NCI-H1048 (cell line): ENCODE measurements at places on chromosomes 3 and 15.

- DNase-seq: no peak
Measured at GRCh38 chr3:50873376-50874157, 198.8 kb downstream of the DOCK3 start.

DNA sequence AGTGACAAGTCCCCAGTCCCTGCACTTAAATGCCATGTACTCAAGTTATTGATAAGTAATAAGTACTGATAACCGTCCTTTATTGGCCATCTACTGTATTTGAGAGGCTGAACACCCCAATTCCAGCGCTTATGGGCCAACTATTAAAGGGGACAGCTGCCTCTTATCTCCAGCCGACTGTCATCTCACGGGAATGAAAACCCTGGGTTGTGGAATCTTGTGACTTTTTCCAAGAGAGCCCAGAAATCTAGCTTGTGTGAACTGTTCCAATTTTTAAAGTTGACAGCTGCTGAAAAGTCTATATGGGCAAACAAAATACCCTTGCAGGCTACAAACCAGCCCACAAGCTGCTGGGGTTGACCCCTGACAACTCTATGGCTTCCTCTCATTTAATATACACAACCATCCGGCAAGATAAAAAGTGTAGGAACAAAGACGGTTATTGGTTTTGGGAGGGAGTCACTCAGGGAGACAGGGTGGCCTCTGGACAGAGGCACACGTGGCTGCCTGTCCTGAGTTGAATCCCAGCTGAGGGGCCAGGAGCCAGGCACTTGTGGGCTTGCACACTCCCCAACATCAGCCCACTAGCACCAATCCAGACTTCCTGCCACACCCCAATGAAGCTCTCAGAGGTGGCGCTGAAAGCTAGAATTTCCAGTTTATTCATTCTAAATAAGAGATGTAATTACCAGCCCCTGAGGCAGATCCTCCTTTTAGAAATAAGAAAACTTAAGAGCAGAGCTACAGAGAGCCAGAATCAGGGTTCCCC lies 16.2 kb downstream of the SPSB4 start:
- DNase-seq: no peak

GRCh38 chr15:82709081-82709420 lies 624 bp downstream of the AP3B2 start:
- DNase-seq: no peak

DNA sequence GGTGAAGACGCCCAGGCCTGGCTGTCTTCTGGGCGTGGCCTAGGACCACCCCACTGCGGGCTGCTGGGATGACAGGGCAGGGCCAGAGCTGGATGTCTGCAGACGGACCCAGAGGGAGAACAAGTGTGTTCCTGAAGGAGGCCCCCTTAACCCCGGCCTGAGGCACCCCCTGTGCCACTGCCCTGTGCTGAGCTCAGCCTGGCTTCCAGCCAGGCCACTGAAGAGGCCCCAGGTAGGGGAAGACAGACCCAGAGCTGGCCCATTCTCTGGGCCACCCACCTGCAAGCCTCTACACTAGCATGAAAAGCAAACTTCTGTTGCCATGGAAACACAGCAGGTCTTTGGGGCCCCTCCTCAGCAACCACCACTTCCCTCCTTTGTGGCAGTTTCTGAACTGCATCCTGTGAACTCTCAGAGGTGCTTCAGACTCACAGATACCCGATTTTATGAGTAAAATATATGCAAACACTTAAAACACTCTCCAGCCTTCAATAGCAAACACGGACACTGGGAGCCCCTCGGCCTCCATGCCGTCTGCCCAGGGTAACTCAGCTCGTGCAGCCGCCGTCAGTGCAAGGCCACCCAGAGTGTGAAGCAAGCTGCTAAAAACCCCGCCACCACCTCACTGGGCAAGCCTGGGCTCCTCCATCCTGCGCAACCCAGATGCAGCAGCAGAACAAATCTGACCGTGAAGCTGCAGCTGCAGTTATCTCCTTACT lies 42.5 kb downstream of the CMTM6 start:
- DNase-seq: no peak

DNA sequence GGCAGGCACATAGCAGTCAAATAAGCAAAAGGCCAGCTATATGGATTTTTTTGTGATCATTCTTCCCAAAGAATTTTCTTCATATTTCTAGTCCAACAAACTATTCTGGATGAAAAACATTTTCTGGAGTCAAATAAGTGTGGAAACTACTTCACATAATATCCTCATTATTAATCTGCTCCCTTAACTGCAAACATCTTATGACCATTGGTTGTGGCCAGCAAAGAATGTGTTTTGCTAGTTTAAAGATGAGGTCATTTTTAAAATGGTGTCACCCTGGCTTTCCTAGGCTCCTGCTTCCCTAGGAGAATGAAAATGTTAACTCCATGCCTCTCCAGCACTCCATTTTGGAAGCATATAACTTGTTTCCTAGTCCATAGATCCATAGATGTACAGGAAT lies 118.8 kb downstream of the SST start:
- no peak for DNase-seq

DNA sequence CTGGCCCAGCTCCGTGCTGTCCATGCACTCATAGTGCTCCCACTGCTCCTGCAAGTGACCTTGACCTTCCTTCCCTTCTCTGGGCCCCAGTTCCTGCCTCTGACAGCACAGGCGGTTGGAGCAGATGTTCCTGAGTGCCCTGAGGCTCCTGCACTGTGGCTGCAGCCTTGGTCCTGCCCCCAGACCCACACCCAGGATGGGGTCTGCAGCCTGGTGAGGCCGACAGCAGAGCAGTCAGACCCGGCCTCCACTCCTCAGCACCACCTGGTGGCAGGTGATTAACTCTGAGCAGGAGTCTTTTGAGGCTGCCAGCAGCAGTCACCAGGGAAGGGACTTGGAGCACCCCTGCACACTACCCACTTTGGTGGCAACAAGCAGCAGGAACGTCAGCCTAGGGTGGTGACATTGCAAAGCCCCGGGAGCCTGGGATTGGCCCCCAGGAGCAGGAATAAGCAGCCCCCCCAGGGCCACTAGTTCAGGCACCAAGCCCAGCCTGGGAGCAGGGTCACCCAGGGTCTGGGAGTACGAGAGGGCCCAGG lies 64.6 kb downstream of the CYP11A1 start:
- no peak for DNase-seq

GRCh38 chr15:56232058-56232457 lies 11.6 kb downstream of the RFX7 start:
- no peak for DNase-seq

- DNase-seq: no peak
Measured at GRCh38 chr15:63156086-63156710, 1.1 kb downstream of the RPS27L start.

GRCh38 chr15:95498961-95499360 lies 831.5 kb upstream of the NR2F2 start:
- DNase-seq: no peak

GRCh38 chr3:42117175-42118008 lies 26.2 kb downstream of the TRAK1 start:
- no peak for DNase-seq

DNA sequence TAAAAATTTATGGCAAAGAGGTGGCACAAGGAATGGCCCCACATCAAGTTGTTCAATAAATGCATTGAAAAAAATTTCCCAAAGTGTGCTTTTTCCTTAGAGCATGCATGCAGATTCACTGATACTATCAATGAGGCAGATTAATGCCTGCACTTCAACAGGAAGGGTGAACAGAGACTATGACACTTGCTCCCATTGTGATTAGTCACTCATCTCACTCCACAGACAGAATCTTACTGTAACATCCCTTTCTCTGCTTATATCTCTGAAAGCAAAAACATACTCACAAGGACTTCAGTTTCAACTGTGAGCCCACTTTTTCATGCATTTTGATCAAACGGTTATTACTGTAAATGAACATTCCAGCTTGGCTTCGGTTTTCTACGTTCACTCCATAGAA lies 60.9 kb downstream of the MORC1 start:
- DNase-seq: no peak

- DNase-seq: no peak
Measured at GRCh38 chr15:65084500-65085206, 8.1 kb downstream of the KBTBD13 start.

DNA sequence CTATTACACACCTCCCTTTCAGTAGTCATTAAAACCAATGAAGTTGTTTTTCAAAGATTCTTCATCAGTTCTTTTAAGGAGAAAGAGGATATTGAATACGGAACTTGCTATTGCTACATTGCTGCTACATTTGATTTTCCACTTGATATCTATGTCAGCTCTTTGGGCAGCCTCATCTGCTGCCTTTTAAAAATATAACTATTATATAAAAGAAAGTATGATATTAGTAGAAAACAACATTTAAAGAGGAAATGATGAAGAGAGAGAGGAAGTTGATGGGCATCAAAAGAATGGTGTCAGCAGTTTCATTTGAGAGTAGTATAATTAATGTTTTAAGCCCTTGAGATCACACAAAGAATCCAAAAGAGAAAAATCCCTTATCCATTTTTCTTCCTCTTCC lies 171.4 kb downstream of the NFKBIZ start:
- no peak for DNase-seq

- DNase-seq: no peak
Measured at GRCh38 chr15:34258151-34258550, 33.3 kb downstream of the EMC4 start.

DNA sequence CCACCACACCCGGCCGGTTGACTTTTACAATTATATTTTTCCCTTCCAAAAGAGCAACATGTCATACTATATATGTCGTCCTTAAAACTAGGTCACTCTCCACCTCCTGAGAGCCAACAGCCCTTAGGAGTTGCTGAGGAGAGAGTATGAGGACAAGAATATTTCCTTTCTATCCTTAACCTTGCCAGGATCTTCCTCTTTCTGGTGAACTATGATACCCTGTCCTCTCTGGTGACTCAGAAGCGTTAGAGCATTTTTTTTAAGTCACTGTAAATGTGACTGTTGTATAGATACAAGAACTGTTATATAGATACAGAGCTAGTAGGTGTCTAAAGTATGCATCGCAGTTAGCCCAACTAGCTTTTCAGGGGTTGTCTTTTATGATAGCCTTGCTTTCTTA lies 33.7 kb upstream of the MTHFS start:
- no peak for DNase-seq

DNA sequence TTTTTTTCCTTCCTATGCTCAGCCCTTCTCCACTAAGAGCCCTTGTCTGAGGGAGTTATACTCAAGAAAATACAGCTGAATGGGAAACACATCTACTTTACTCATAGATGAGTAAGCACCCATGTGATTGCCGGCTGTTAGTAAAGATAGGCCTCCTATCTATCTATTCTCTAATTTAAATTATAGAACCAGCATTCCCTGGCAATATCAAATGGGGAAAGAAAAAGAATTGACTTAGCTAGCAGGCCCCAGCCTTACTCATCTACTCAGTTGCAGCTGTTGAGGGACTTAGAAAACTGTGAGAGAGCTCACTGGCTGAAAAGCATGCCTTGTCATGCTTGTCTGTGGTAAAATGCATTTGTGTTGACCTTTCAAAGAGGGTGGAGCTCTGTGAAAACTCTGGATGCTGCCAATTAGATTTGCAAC lies 116.9 kb upstream of the LRRFIP2 start:
- no peak for DNase-seq

DNA sequence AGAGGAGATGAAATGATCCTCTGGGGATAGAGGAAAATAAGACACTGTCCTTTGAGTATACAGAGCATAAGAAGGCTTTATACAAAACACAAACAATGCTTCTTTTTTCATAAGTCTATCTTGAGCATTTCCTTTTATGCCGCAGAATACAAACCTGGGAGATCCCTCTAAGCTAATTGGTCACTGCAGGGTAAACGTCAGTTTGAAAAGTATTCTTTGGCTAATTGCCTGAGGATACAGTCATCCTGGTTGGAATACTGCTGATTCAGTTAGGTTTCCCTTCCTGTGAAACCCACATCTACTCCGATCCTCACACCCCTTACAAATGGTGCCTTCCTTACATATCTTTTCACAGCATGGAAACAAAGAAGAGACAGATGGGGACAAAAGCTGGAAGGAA lies 10.6 kb downstream of the WNT5A start:
- DNase-seq: no peak

GRCh38 chr3:6644070-6644929 lies 216.6 kb upstream of the GRM7 start:
- DNase-seq: no peak

DNA sequence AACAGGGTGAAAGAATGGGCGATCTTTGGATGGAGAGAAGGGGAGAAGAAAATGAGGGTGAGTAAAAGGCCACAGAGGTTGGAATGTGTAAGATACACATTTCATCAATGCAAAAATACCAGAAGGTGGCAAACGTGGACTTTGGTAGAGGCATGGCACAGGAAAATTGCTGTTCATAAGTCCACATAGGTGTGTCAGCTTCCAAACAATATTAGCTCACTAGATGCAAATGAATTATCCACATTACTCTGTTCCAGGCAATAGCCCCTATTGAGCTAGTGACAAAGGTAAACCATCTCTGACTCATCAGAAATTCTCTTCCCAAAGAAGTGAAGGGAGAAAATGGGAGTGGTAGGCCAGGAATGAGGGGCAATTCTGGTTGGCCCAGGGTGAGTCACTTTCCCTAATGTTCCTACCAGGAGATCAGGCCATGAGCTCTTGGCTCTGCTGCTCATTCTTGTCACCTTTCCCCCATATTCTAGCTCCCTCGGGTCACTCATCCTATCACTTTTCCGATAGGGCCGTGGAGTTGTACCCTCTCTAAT lies 19.9 kb downstream of the ACKR2 start:
- no peak for DNase-seq

DNA sequence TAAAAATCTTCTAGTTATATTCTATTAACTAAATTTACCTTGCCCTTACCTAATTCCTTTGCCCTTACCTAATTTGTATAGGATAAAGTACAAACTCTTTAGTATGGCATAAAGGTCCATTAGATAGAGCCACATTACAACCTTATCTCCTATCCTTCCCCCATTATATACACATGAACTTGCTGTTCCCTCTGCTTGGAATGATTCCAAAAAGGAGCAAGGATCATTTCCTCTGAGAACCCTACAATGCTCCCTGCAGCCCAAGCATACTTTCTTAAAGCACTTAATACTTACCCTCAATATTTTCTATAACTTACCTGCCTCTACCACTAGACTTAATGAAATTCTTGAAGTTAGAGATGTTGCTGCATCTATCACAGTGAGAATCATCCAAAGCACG lies 118.9 kb upstream of the CCDC54 start:
- DNase-seq: no peak

- DNase-seq: no peak
Measured at GRCh38 chr15:62791694-62792093, 250.9 kb upstream of the TPM1 start.

- DNase-seq: no peak
Measured at GRCh38 chr3:188389711-188390342, 235.9 kb downstream of the LPP start.

GRCh38 chr3:113461488-113461887 lies 20.2 kb upstream of the CFAP44 start:
- DNase-seq: no peak

- no peak for DNase-seq
Measured at GRCh38 chr3:181919375-181919774, 207.7 kb downstream of the SOX2 start.

DNA sequence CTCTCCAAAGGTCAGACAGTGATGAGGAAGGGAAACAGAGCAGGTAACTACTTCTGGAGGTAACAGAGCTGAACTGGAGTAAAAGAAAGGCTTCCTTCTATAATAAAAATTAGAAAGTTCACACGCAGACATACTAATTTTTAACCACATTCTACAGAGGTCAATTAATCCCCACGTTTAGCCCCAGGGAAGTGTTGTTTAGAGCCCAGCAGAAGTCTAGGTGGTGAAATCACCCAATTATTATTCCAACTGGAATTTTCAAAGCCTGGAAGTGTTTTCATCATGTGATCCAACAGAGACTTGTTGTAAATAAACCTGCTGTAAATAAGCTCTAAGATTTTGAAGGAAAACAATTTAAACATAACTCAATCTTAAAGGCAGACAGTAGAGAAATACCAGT lies 6.8 kb downstream of the ALDH1A2 start:
- no peak for DNase-seq

GRCh38 chr3:115018694-115019093 lies 128.4 kb downstream of the ZBTB20 start:
- DNase-seq: no peak
